Activated CD4-positive, alpha-beta T cell treated with anti-CD3 and anti-CD28 coated beads for 48 hours (primary cell): ENCODE measurements at places on chromosomes 1 and 21.

GRCh38 chr1:236392182-236392581 is 1.9 kb upstream of the EDARADD start:
- DNase-seq: no peak

GRCh38 chr1:155379631-155380090 is 59.0 kb downstream of the RUSC1 start:
- DNase-seq: no peak

DNA sequence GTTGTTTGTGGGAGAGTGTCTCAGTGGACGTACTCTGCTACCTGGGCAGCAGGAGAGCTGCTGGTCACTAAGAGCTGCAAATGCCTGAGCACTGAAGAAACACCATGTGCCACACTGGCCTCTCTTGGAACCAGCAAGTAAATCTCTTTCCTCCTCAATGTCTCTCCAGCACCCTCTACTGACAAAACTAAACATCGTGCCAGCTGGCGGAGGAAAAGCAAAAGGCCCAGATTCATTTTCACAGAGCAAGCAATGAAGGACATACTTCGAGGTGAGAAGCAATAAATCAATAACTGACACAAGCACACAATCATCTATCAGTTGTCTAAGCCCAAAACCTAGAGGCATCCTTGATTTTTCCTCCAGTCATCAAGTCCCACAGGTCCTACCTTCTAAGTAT is 78.1 kb downstream of the RERE start:
- DNase-seq: no peak

DNA sequence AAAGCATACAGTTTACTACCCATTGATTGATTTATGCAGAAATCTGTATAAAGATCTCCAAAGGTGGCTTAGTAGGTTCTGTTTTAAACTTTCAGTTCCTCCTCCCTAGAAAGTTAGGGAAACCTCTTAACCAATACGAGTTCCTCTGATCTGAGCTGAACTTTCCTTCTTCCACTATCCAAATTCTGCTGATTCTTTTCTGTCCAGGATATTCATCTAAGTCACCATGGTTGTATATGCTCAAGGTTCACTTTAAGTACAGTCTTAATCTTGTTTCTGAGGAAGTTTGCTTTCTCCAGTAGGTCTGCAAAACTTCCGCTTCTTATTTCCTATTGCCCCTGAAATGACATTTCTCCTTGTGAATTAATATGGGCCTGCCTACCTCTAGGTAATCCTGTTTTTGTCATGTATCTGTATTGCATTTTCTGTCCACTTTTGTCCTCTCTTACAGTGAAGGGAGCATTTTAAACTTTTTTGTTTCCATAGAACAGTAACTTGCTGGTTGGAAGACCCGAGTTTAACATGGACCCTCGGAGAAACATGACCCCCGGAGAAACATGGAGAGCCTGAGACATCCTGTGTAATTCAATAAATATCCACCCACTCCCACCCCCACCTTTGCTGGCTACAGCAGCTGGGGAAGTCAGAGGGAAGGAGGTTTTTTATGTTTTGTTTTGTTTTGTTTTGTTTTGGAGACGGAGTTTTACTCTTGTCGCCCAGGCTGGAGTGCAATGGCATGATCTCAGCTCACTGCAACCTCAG is 16.7 kb upstream of the TUT4 start:
- no peak for DNase-seq

- no peak for DNase-seq
Observed at GRCh38 chr1:175673371-175674150, 69.8 kb downstream of the TNR start.

- DNase-seq: peak; percentile 39
Observed at GRCh38 chr1:28144203-28145135, 32.0 kb downstream of the PTAFR start.
